ENCODE measurements at places on chromosomes 16 and 17.

GRCh38 chr16:75216127-75216526, 2.7 kb upstream of the CTRB1 start:
- no peak for DNase-seq

DNA sequence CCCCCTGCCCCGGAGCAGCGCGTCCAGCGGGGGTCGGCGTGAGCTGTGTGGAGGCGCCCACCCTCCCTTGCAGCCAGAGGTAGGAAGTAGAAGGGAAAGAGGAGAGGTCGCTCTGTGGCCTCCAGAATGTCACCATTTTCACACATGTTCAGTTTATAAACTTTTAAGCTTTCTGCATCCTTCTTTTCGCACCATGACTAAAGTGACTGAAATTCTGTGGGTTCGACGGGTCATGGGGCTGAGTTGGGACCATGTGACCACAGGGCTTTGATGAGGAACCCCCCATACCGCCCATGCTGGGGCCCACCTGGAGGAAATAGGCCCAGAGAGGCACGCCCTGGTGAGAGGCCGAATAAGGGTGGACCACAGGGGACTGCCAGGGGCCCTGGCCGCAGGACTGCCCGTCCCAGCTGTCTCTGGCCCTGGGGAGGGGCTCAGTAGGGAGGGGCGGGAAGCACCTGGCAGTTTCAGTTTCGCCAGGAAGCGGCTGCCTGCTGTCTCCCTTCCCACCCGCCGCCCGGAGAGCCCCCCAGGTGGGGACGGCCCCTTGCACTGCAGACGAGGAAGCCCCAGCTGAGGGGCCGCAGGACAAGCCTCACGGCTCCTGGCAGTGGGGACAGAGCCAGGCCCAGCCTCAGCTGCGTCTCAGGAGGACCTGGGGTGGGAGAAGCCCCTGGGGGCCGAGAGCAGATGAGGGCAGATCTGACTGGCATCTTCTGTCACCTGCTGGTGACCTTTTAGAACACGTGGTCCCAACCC, 9.0 kb downstream of the CBFA2T3 start:
- no peak for DNase-seq

- DNase-seq, result no peak
Measured at GRCh38 chr16:31183432-31184428, 3.8 kb downstream of the FUS start.

DNA sequence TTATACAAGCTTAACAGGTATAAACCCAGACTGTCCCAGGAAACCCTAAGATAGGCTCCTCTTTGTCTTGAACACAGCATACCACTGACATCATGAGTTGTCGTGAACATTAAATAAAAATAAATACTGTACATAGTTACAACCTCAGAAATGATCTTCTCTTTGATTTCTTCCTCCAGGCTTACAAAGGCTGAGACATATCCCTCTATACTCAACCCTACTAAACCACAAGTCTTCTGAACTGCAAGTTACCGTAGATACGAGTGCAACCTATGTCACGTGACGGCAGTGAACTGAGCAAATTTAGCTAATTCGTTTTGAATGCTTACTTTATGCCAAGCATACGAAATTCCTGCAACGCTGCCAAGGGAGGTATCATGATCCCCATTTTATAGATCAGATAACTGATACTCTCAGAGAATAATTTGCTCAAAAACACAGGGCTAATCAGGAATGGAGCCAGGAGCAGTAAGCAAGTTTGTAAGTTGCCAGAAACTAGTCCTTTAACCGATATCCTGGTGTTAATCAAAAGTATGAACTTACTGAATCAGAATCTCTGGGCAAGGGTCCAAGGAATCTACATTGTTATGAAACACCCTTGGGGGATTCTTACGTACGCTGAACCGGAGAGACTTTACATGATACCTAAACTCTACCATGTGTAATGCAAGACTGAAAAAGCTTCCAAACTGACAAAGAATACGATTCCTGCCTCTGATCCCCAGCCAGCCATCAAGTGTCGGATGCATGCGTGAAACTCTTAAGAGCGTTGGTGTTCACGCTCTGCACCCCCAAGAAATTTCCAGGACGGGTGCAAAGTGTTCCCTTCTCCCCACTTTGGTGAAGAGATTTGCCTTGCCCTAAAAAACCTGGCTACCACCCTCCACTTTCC, 106.2 kb downstream of the XYLT1 start:
- peak; percentile 17 for DNase-seq

- DNase-seq, result no peak
Measured at GRCh38 chr17:82117139-82118090, 19.4 kb upstream of the FASN start.

GRCh38 chr16:20799599-20799998, 6.7 kb downstream of the ERI2 start:
- DNase-seq, result no peak

DNA sequence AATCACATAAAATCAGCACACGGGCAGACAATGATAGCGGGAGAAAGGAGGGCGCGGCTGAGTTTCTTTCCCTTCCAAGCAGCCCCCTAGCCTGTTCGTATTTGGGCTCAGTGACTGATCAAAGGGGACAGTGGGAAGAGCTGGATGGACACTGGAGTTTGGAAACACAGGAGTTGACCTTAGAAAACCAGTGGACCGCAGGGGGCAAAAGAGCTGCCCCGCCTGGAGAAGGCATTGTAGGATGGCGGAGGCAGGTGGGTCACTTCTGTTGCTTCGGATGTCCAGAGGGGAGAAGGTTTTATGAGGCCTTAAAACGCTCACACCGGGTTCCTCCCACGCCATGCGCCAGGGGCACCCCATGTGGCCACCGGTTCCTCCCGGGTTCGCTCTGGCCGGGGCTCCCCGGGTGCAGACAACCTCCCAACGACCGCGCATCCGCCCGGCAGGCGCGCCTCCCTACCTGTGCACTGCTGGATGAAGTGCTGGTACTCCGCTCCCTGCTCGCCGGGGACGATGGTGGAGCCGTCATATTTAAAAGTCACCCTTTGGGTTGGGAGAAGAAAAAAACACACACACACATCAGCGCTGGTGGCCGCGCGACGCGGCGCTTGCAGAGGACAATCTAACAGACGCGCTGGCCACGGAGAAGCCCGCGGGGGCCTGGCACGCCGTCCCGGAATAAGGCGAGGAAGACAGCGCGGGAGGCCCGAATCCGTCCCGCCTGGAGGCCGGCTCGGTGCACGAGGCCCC, 662 bp downstream of the COTL1 start:
- no peak for DNase-seq

- no peak for DNase-seq
Measured at GRCh38 chr17:48427598-48427997, 2.4 kb downstream of the SKAP1 start.

Measured in NCI-H1092 treated with DMSO at 0.1 percent for 48 hours (cell line).